ENCODE measurements at places on chromosomes 2 and 18.

DNA sequence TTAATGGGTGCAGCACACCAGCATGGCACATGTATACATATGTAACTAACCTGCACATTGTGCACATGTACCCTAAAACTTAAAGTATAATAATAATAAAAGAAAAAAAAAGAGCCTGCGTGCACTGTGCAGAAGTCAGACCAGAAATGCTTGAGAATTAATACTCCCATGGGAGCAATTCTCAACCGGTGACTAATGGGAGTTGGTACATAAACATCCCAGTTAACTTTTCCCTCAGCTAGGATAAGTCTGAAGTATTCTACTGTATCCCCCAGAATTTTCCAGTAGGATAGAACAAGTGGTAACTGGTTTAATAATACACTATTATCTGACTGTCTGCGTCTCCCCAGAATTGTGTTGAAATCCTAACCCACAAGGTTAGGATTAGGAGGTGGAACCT lies 113.6 kb upstream of the COL5A2 start:
- peak; percentile 49 for DNase-seq

- DNase-seq: no peak
Observed at GRCh38 chr2:64331114-64331645, 122.8 kb upstream of the LGALSL start.

DNA sequence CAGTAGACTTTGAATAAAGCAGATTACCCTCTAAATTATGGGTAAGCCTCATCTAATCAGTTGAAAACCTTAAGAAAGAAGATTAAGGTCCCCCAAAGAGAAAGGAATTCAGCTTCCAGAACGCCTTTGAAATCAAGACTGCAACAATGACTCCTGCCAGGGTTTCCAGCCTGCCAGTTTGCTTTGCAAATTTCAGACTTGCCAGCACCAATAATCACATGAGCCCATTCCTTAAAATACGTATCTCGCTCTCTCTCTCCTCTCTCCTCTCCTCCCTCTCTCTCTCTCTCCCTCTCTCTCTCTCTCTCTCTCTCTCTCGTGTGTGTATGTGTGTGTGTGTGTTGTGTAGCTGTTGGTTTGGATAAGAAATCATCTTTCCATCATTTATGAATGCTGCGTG lies 184.2 kb downstream of the PDE1A start:
- no peak for DNase-seq

- peak; percentile 60 for DNase-seq
Observed at GRCh38 chr2:230244211-230244610, 18.7 kb downstream of the SP140 start.

GRCh38 chr18:49862656-49863385 lies 49.5 kb upstream of the ACAA2 start:
- DNase-seq: no peak

DNA sequence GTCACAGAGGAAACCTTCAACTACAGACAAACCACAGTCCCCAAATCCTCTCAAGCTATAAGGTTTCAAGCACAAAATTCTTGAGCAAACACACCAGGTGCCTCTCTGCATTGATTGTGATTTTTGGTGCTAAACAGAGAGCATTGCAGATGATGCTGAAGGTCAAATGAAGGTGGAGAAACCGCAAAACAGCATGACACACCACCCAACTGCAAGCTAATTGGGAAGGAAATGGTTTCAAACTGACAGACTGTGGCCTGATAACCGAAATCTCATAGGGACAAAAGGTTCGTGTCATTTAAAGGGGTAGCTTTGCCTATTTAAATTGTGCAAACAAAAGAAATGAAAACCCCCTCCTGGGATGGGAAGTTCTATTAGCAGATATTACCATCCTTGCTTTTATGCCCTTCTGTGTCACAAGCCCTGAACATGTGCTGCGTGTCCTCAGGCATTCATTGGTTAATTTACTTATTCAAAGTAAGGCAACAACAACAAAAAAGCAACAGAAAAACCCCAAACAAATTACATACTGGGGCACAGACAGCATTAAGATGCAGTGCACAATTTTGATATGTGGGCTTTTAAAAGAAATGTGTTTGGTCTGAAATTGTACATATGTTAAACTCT lies 154.9 kb downstream of the AQP4 start:
- DNase-seq: no peak

DNA sequence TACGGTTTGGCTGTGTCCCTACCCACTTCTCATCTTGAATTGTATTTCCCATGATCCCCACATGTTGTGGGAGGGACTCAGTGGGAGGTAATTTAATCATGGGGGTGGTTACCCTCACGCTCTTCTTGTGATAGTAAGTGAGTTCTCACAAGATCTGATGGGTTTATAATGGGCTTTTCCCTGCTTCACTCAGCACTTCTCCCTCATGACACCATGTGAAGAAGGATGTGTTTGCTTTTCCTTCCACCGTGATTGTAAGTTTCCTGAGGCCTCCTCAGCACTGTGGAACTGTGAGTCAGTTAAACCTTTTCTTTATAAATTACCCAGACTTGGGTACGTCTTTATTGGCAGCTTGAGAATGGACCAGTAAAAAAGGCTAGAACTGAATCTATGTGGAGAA lies 750.0 kb upstream of the ID2 start:
- DNase-seq: no peak

GRCh38 chr18:74257083-74257482 lies 34.7 kb downstream of the CYB5A start:
- DNase-seq: no peak

- no peak for DNase-seq
Observed at GRCh38 chr2:14424478-14425390, 207.8 kb upstream of the LRATD1 start.

- DNase-seq: peak; percentile 48
Observed at GRCh38 chr2:142877216-142877838, at the start of gene KYNU. Gene KYNU (plus strand): TSS chr2:142877664. CDS start chr2:142885368, 7,704 bp downstream.

DNA sequence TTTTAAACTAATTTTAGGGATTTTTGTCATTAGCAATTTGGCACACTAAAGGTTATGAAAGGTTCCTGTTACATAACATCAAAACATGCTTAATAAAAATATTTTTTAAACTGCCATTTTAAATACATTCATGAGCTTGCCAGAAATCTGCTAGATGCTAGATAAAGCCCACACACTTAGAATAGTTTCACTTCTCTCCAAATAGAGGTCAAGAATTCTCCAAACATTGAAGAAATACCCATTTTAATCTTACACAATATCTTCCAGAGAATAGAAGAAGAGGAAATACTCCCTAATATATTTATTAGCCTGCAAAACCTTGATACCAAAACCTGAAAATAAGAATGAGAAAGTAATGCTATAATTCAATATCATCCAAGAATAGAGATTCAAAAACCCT lies 247.5 kb downstream of the PTH2R start:
- DNase-seq: no peak
